ENCODE measurements at places on chromosomes 16 and 17. TPM values are rescaled to one million over a fixed set of nuclear protein-coding genes. Genes with fewer than 3 reads are reported as not detected.

The OTOP3 gene
- not detected for total RNA-seq

The GRIN2C gene
- 0.13 TPM for total RNA-seq

The FBXL16 gene
- 0.07 TPM for total RNA-seq

The ACSM2A gene
- total RNA-seq: not detected

The LHX1 gene
- not detected for total RNA-seq

The TMIGD1 gene
- not detected for total RNA-seq

The MGAT5B gene
- not detected for total RNA-seq

The TSR3 gene
- total RNA-seq: 45.7 TPM

The DNAI2 gene
- total RNA-seq: not detected

The TNFSF12 gene
- 35.2 TPM for total RNA-seq

The SDR42E1 gene
- total RNA-seq: 0.46 TPM

The MYH2 gene
- total RNA-seq: 0.05 TPM

The KRT17 gene
- not detected for total RNA-seq

The MYL4 gene
- total RNA-seq: 113 TPM

The HEATR9 gene
- not detected for total RNA-seq

The GRB7 gene
- 3.5 TPM for total RNA-seq

The KRT12 gene
- not detected for total RNA-seq

The KIF19 gene
- 0.22 TPM for total RNA-seq

The CCL7 gene
- 0.65 TPM for total RNA-seq

The RTN4RL1 gene
- 2.8 TPM for total RNA-seq

The SEZ6L2 gene
- total RNA-seq: 0.70 TPM

Data from heart right ventricle (tissue), 16 donors.